Mucosa of gallbladder (tissue), 1 donor: ENCODE measurements at places on chromosomes 1 and 21. TPM values are rescaled to one million over a fixed set of nuclear protein-coding genes. Genes with fewer than 3 reads are reported as not detected.

COL11A1 gene
- total RNA-seq = 0.14 TPM

NR1I3 gene
- total RNA-seq = not detected

C1orf141 gene
- not detected for total RNA-seq

LCE2C gene
- not detected for total RNA-seq

DPH2 gene
- total RNA-seq = 16.6 TPM

KCNE1 gene
- total RNA-seq = 0.69 TPM

PHLDA3 gene
- 39.4 TPM for total RNA-seq

DBT gene
- 17.0 TPM for total RNA-seq

DNA sequence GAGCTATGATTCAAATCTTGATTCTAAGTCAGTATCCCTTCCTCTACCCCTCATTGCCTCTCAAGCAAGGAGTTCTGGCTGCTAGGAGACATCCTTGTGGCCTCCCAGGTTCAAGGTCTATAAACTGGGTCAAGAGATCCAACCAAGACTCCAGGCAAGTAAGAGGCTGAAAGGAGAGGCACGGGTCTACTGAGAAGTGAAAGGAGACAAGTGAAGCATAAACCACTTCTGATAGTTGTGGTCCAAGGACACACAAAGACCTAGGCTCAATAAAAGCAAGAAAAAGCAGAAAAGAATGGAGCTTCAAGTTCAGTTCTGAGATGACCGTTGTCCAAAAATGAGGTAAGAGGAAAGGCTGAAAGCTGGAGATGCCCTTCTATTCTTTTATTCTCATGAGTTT, 17.8 kb upstream of the PPP2R5A start:
- no peak for DNase-seq

GRCh38 chr1:193404236-193404635, 217.8 kb upstream of the B3GALT2 start:
- DNase-seq = peak; percentile 26

DNA sequence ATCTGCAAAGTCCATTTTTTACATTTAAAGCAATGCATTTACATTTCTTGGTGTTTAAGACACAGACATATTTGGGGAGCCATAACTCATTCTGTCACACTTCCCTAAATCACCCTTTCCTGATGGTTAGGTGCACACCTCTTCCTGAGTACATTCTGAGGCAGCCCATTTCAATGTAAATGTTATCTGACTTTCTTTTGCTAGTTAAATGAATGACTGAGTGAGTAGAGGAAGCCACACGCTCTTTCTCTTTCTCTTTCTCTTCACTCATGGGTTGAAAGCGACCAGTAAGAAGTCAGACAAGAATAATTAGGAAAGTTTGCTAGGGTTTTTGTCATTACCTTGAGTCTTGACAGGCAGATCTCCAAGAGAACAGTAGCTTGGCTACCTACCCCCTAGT, 143.1 kb downstream of the S1PR1 start:
- no peak for DNase-seq

GRCh38 chr1:34278211-34278610, 101.5 kb downstream of the C1orf94 start:
- DNase-seq = no peak

- DNase-seq = no peak
Observed at GRCh38 chr21:17402937-17403336, 109.9 kb upstream of the CXADR start.

GRCh38 chr1:218030846-218031245, 254.2 kb upstream of the RRP15 start:
- no peak for DNase-seq

DNA sequence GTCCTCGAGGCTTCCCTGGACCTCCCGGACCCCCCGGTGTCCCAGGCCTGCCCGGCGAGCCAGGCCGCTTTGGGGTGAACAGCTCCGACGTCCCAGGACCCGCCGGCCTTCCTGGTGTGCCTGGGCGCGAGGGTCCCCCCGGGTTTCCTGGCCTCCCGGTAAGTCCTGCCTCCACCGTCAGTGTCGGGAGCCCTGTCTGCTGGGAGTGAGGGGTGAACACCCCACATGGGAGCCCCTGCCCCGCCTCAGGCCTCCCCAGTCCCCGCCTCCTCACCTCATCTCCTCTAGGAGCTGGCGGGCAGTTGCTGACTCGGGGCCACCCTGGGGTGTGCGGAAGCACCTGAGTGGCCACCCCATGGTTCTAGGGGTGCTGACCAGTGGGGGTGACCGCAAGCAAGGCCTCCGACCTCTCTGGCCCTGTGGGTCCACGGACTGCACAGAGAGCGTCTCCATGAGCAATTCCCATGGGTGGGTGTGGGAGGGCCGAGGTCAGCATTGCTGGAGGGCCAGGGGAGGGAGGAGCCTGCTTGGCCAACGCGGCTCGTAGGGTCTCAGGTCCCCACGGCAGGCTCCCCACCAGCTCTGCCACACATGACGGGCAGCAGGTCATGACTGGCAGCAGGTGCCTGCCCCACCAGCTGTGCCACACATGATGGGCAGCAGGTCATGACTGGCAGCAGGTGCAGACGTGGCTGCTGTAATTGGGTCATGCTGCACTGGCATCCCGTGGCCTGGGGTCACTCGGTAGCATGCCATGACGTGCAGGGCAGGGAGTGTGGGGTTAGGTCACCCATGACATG, 61.3 kb downstream of the SLC19A1 start:
- DNase-seq = no peak

DNA sequence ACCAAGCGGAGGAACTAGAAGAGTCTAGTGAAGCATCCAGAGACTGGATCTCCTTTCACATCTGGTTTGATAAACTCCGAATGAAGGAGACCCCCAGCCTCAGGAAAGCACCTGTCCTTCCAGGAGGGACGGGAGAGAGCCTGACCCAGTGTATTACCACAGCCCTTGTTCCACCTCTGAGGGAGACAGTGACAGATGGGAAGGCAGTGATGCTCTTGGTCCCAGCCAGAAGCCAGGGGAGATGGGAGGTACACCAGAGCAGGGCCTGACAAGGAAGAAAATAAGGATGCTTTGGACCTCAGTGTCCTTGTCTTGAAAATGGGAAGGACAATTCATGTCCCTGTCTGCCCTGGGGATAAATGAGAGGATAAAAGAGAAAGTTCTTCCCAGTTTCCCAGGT, 3.5 kb downstream of the KLHDC7A start:
- no peak for DNase-seq

- peak; percentile 43 for DNase-seq
Observed at GRCh38 chr1:62012836-62013235, 181.8 kb upstream of the L1TD1 start.

- DNase-seq = no peak
Observed at GRCh38 chr1:93804412-93804811, 74.6 kb downstream of the DNTTIP2 start.

GRCh38 chr1:111671852-111672251, 52.3 kb downstream of the RAP1A start:
- DNase-seq = no peak

DNA sequence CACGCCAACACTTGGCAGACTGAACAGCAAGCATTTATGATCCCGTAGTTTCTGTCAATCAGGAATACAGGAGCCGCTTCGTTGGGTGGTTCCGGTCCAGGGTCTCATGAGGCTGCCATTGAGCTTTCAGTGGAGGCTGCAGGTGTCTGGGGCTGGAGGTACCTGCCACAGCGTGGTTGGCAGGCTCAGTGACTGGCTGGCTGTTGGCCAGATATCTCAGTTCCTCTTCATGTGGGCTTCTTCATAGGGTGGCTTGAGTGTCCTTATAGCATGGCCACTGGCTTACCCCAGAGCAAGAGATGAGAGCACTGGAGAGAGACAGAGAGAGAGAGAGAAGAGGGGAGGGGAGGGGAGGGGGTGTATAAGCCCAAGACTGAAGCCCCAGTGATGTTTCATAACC, 29.3 kb downstream of the PIK3CD start:
- DNase-seq = no peak

DNA sequence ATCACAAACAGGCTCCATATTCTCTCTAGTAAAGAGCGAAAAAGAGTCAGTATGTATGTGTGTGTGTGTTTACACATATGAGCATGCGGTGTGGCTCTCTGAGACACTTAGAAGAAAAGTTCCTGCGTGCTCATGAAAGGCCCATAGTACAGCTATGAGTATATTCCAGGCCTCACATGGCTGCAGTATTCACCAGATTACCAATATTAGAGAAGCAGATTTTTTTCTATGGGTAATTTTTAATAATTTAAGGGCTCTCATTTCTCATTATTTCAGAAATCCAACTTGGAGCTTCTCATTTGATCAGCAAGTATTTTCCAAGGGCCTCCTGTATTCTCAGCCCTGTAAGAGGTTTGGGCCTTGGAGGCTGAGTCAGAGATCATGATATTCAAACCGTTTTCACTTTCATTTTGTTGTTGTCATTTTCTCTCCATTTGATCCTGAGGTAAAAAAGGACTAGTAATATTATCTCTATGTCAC, 232.9 kb upstream of the SGIP1 start:
- no peak for DNase-seq

DNA sequence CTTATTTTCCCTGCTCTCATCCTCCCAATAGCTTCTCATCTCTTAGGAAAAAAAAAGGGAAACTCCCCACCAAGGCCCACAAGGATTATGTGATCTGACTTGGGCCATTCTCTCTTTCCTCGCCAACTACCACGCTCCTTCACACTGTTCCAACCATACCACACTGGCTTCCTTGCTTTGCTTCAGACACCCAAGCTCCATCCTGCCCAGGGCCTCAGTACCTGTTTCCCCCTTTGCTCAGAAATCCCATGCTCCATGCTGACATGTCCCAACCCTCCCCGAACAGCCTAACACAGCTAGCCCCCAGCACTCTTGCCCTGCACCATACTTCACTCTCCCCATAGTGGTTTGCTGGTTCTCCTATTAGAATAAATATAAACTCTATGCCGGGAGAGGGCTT, 39.2 kb downstream of the MAB21L3 start:
- DNase-seq = no peak

DNA sequence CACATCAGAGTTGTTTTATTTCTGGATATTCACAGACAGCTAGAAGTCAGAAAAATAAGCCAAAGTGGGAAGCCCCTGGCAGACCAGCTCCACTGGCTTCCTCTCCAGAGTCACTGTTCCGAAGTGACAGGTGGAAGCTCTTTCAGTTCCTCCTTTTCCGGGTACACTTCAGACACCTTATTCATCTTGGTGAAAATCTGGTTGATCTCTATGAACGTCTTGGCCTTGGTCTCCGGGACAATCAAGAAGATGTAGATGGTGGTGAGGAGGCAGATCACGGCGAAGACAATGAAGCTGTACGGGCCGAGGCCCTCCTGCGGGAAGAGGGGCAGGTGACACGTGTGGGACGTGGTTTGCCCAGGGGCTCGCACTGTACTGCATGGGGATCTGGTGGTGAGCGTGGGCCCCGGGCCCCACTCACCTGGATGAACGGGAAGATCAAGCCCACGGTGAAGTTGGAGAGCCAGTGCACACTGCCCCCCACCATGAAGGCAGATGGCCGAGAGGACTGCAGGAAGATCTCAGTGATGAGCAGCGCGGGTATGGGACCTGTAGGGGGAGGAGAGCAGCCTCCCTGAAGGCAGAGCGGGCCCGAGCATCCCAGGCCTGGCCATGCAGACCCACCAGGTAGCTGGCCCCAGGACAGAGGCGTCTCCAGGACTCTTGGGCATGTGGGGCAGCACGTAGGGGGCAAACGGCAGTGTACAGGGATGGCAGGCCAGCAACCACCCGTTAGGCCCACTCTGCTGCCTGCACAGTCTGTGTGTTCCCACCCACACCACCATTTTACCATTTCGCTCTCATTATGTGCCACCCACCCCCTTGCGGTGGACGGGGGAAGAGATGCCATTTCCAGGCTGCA, 11.5 kb upstream of the SLC2A7 start:
- no peak for DNase-seq

- DNase-seq = no peak
Observed at GRCh38 chr21:45278156-45278911, 9.4 kb downstream of the POFUT2 start.
